ENCODE measurements at places on chromosomes 5 and 9.

DNA sequence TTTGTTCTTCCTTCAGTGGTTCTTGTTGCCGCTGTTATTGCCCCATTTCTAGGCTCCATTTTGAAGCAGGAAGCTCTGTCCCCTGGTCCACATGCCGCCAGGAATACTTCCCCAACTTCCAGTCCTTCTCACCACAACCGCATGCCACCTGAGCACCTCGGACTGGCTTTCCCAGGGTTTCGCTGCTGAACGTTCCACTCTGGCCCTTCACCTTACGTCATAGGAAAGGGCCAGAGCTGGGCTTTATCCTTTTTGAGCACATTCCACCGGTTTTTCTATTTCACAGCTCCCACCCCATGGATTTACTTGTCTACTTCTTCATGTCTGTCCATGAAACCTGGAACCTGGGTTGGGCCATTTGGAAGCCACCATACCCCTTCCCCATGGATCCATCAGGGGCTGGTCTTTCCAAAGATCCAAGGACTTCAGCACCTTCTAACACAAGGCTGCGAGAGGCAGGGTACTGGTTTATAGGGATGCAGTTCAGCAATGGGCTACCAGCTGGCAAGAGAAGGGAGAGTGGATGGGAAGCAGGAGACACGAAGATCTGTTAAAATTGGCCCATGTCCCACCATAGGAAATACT is 557.4 kb downstream of the BNC2 start:
- DNase-seq, result no peak

DNA sequence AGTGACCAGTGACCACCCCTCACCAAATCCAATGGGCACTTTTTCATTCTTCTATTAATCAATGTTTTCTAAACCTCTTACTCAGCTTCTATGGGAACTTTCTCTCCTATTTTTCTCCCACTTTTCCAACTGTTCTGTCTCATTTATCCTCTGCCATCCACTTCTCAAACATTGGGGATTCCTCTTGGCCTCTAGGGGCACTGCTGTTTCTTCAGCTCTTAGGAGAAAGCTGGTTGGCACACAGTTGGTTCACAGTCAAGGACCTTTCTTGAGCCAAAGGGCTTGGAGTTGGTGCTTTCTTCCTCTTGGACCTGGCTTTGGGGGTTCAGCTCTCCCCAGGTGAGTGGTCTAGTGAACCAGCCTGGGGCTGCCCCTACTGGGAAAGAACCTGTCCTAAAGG is 112.2 kb upstream of the LHFPL2 start:
- no peak for DNase-seq

GRCh38 chr5:31273631-31274378 is 80.3 kb downstream of the CDH6 start:
- no peak for DNase-seq

DNA sequence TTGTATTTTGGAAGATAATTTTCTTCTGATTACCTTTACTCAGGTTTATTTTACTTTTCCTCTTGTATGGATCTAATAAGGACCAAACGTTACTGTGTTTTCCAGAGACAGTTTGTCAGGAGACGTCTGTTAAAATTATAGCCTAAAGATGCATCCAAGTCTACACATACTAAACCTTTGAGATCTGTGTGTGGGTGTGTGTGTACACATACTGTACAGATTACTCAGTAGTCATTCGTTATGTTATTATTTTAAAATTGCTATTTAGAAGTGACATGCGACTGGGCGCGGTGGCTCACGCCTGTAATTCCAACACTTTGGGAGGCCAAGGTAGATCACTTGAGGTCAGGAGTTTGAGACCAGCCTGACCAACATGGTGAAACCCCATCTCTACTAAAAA is 51.6 kb upstream of the CNTLN start:
- no peak for DNase-seq

GRCh38 chr9:130738281-130738680 is 44.7 kb downstream of the EXOSC2 start:
- DNase-seq, result no peak

- no peak for DNase-seq
Observed at GRCh38 chr5:10626473-10627013, 62.7 kb downstream of the ANKRD33B start.

GRCh38 chr5:66203531-66203930 is 59.4 kb downstream of the SREK1 start:
- no peak for DNase-seq

- no peak for DNase-seq
Observed at GRCh38 chr9:79382044-79382443, 189.7 kb upstream of the TLE4 start.

DNA sequence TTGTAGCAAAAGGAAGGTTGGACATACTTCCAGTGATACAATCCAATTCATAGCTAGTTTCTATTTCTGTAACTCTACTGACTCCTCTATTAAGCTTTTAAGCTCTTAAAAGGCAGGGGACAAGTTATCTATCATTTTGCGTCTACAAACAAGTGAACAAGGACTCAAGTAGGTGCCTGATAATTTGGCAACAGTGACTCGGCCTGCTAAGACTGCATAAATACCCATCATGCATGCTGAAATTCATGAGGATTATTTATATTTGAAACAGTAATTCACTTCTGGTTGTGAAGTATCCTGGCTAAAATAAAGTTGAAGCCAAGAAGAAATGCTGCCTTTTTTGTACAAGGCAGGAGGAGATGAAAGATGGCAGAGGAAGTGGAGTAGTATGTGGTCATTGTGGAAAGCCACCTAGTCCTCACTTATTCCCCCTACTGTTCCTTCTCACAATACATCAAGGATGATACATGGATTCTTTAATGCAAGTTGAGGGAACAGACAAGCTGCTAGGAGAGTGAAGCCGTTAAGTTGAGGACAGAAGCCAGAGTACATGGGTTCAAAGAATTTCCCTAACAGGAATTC is 74.0 kb downstream of the MRPS27 start:
- DNase-seq, result no peak

DNA sequence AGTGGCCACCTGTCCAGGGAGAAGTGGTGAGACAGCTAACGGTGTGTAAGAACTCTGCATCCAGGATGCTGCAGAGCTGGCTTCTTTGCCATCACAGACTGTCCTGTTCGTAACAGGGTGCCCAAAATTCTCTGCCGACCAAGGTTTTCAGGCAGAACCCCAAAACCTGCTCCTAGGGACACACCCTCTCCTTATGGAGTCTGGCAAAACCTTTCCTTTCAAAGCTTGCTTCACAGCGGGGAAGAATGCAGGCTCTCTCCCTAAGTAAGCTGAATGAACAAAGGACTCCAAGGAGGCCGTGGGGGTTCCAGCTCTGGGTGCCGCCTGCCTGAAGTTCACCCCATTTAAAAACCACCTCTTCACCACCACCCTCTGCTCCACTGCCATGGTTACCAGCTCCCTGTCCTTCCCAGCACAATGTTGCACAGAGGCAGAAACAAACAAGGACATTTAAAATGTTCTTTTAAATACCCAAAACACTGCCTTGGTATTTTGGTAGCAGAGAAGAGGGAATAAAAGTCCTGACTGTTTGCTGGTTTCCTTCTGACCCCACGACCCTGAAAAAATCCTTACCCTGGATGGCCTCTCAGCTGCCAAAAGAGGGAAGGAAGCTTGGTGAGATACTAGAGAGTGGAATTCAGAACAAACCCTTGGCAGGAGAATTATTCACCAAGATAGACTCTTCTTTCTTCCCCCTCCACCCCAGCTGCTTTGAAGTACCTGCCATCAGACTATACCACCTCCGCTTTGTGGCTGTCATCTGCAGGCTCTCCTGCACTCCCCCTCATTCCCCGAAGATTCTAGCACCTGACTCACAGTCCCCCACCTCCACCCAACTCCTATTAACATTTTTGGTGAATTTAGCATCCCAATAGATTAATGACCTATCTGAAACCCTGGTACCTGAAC is 7.1 kb upstream of the KLF9 start:
- peak; percentile 19 for DNase-seq

DNA sequence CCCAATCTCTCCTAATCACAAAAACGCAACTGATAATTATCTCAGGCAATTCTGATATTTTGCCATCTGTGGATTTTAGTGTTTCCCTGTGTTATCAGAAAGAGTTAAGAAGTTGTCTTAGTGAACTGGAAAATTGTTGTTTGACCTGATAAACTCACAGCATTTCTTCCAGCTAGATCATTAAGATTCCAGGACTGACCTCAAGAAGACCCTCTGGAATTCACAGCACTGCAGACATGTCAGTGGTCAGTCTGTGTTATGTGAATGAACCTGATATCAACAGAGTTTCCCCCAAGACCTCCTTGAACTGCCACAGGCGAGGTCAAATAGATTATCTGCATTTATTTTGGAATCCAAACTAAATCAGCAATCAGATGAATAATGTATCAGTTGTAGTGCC is 174.7 kb downstream of the FBXL7 start:
- no peak for DNase-seq

DNA sequence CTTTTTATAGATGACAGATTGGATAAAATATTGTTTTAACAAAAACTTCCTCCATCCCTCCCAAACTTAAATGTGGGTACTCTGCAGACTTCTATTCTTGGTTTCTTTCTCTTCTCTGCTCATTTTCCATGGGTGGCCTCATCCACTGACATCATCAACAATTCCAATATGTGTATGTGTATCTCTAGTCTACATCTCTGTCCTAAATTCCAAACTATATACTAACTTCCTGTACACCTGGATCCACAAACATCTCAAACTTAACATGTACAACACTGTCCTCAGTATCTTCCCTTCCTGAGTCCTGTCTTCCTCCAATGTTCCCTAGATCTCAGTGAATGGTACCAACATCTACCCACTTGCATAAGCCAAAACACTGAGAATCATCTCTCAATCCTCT is 28.5 kb upstream of the CDK5RAP2 start:
- no peak for DNase-seq

GRCh38 chr9:75235632-75236031 is 147.3 kb downstream of the OSTF1 start:
- no peak for DNase-seq

DNA sequence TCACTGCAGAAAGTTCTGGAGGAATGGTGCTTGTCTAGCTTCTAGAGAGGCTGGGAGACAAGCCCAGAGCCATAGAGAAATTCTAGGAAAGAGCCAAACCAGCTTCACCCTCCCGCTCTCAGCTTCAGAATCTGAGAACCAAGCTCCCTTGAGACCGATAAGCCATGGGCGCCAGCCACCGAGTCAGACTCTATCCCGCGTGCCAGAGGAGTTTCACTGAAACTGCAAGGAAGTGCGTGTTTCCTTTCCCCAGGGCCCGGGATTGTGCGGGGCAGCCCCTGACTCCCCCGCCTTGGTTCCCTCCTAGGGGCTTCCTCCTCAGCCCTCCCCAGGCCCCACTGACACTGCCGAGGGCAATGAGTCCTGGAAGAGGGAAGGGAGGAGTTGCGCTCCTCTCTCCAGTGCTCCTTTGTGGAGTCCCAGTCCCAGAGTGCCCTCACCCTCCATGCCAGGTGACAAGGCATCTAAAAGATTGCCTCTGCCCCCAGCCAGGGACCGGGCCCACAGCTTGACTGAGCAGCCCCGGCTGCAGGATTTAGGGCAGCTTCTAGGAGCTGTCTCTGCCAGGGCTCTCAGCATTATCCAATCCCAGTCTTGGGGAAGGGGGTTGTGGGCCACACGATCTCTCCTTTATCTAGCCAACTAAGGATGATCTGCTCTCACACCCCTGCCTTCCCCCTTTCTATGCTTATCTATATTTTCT is 18.4 kb upstream of the TCF7 start:
- no peak for DNase-seq

DNA sequence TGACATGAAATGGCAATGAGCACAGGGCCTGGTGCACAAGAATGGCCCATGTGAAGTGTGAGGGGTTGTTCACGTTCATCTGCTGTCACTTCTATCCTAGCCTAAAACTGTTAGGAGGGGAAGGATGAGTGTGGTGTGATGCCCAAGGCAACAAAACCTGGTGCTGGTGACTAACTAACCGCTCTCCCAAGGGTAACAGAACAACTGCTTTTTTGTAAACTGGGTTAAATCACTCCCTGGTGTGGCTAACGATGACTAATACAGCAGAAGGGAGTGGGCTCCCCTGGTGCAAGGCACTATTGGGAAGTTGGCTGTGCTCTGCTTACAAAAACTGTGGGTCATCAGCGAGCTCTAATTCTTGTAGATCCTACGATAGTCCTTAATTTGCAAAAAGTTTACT is 103.2 kb upstream of the VCAN start:
- DNase-seq, result no peak

- no peak for DNase-seq
Observed at GRCh38 chr9:22308177-22308576, 138.4 kb upstream of the DMRTA1 start.

GRCh38 chr9:94169968-94170367 is 85.7 kb downstream of the PTPDC1 start:
- DNase-seq, result no peak

GRCh38 chr9:2924380-2924768 is 80.5 kb upstream of the PUM3 start:
- no peak for DNase-seq

DNA sequence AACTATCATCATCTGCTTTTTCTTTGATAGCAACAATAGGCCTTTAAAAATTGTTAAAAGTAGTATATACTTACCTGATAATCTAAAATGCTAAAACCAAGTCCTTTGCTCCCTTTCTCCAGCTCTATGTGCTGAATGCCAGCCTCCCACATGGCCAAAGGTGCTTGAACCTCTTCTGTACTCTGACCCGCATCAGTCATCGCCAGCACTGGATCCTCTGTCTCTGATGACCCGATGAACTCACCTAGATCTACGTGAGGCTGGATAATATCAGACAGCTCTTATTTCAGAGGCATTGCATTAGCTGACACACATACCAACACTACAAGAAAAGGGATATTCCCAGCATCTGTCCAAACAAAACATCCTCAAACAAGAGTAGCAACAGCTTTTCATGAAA is 89.5 kb downstream of the MPDZ start:
- DNase-seq, result no peak

- no peak for DNase-seq
Observed at GRCh38 chr9:16640649-16641048, 229.8 kb downstream of the BNC2 start.

DNA sequence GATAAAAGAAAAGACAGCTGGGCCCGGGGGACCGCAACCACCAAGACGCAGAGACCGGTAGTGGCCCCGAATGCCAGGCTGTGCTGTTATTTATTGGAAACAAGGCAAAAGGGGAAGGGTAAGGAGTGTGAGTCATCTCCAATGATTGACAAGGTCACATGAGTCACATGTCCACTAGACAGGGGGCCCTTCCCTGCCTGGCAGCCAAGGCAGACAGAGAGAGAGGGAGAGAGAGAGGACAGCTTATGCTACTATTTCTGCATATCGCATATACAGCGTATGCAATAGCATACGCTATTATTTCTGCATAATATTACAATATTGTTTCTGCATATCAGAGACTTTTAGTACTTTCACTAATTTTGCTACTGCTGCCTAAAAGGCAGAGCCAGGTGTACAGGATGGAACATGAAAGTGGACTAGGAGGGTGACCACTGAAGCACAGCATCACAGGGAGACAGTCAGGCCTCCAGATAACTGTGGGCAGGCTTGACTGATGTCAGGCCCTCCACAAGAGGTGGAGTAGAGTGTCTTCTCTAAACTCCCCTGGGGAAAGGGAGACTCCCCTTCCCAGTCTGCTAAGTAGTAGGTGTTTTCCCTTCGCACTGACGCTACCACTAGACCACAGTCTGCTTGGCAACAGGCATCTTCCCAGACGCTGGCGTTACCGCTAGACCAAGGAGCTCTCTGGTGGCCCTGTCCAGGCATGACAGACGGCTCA is 50.3 kb downstream of the RFX3 start:
- no peak for DNase-seq

- no peak for DNase-seq
Observed at GRCh38 chr5:14700478-14701436, 36.2 kb downstream of the OTULIN start.

Data from stimulated activated CD4-positive, alpha-beta T cell treated with anti-CD3 and anti-CD28 coated beads, TNF-alpha, amount 100 ng/mL, for 1 hour (primary cell).